Germinal center (tissue), 1 donor: ENCODE measurements at places on chromosomes 4 and X.

- no peak for DNase-seq
Observed at GRCh38 chrX:109373468-109373867, 108.4 kb downstream of the GUCY2F start.

DNA sequence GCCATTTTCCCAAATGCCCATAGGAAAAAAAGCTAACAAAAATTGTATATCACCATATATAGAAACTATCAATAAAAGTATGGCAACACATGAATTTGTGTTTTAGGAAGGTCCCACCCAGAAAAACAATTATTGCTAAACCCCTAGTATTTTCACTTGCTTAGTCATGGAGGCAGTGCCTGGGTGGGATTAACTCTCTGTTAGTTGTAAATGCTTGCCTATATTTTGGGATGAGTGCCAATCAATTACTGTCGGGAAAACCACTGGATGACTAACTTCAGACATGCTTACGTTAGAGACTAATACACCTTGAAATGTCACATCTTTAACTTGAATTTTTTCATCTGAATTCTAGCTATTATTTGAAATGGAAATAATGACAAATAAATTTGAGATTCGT, 33.9 kb downstream of the TMPRSS11A start:
- DNase-seq: no peak

GRCh38 chr4:101254776-101255175, 92.5 kb downstream of the PPP3CA start:
- no peak for DNase-seq

DNA sequence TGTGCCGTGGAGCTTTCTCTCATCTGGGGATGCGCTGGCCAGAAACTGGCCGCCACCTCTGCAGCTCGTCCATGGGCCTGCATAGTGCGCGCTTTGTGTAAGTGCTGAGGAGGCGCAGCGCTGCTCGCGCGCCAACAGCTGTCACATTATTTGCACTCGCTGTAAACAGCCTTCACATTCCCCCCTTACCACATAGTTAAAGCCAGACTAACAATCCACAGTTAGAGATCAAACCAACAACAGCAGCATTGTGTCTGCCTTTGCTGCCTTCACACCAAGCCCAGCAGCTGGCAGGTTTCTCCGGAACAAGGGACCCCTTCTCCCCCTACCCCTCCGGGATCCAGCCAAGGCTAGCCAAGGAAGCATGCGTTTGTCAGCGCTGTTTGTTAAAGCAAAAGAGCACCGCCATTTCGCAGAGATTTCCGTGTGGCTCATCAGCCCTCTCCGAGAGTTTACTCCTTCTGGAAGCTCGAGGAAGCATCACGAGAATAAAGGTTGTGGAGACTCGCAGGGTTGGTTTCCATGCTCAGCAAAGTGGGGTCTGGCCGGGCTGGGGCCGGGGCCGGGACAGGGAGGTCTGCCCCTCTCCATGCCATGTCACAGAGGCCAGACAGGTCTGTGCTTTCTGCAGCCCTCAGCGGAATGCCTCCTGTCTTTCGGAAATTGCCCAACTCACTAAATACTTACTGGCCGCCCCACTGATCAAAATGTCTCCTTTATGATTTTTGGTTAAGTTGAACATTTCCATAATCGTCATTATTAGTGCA, 11.0 kb downstream of the BCOR start:
- DNase-seq: no peak

- peak; percentile 80 for DNase-seq
Observed at GRCh38 chr4:8917868-8918783, 46.5 kb upstream of the HMX1 start.

DNA sequence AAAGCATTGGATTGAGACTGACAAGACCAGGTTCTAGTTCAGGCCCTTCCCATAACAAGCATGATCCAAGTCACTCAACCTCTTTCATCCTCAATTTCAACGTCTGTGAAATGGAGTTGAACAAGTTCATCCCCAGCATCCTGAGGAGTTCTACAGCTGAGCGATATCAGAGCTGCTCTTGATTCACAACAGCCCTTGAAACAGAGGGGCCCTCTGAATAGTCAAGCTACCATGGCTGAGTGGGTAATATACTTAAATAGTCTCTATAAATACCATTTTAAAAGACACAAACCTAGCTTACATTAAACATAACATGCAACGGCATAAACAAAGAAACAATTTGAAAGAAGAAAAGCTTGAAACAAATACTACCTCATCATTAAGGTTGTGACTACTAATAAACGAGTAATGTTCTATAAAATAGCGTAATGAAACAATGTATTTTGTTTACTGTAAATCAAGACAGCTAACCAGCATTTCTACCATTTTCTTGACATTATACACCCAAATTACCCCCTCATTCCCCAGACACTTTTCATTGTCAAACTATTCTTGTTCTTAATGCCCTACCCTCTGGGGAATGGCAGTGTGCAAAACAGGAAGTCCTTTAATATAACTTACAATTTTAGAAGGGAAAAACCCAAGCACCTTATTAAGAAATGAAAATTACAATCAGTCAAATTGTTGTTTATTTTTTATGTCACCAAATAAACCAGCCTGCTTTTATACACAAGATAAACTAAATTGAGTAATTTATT, 202.3 kb downstream of the PARM1 start:
- DNase-seq: peak; percentile 51

DNA sequence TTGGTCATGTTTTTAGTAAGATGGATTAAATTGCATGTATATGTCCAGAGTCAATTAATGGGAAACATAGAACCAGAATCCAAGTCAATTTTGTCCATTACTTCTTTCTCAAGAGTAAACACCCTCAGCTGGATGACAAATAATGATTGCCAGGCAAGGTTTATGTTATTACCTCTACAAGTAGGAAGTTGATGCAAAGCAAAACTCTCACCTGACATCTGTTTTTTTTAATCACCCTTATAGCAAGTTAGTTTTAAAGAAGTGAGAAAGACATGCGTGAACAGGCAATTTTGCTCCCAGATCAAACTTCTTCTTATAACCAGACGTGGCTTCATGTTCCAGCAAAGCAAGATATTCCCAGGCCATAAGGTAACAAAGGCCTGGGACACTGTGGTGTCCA, 348.5 kb upstream of the FTHL17 start:
- DNase-seq: peak; percentile 6

DNA sequence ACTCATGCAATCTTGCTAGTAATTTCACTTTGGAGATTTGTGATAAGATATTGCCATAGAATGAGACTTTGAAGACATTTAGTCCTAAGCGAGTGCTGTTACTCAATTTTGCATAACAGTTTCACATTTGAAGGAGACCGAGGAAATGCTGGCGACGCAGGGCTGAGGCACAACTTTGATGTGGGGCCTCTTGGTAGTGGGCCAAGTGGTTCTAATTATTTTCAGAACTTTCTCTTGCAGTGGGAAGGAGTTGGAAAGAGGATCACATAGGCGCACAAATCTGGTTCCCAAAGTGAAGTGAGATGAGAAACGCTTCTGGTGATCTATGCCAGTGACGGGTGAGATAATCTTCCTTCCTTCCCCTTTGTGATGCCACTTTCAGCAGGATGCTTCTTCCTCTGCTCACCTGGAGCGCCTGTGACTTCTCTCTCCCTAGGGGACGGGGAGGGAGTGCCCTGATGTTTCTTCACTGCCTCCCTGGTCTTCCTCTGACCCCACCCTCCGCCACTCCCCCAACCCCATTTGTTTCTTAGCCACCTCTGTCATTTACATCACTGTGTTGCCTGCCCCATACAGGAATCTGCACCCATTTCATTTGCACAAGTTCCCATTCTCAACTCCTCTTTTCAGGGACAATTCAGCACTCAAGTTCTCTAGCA, 138.9 kb upstream of the MID1 start:
- DNase-seq: no peak

GRCh38 chr4:38914854-38915253, 47.2 kb downstream of the FAM114A1 start:
- peak; percentile 24 for DNase-seq

DNA sequence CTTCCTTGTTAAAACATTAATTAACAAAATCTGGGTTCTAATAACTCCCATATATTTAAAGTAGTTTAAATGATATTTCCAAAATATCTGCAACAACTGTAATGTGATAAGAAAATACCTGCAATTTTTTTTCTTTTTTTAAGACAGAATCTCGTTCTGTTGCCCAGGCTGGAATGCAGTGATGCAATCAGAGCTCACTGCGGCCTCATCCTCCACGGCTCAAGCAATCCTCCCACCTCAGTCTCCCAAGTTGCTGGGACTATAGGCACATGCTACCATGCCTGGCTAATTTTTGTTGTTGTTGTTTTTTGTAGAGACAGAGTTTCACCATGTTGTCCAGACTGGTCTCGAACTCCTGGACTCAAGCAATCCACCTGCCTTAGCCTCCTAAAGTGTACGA, 45.7 kb upstream of the NSUN7 start:
- DNase-seq: no peak

GRCh38 chr4:173380987-173381386, 10.2 kb downstream of the SAP30 start:
- DNase-seq: no peak

- no peak for DNase-seq
Observed at GRCh38 chr4:82969414-82969813, 41.2 kb downstream of the LIN54 start.
